ENCODE measurements at places on chromosomes 16 and 17. TPM values are rescaled to one million over a fixed set of nuclear protein-coding genes. Genes with fewer than 3 reads are reported as not detected.

Gene TBC1D3H
- total RNA-seq = not detected

Gene CCT6B
- 1.9 TPM for total RNA-seq

Gene NPB
- 0.84 TPM for total RNA-seq

Gene DYNLRB2
- not detected for total RNA-seq

Gene BRIP1
- 53.2 TPM for total RNA-seq

Gene PDE6G
- total RNA-seq = not detected

Gene NBR1
- total RNA-seq = 57.4 TPM

Gene TEKT5
- total RNA-seq = not detected

Gene RGS11
- total RNA-seq = not detected

Gene CD300A
- not detected for total RNA-seq

Gene CORO6
- 4.2 TPM for total RNA-seq

Gene ESRP2
- not detected for total RNA-seq

Gene DHRS7C
- total RNA-seq = not detected

Gene KRT17
- 3,176 TPM for total RNA-seq

Gene TEDC2
- total RNA-seq = 36.3 TPM

Gene SEPTIN1
- total RNA-seq = not detected

Gene CDYL2
- total RNA-seq = 15.1 TPM

Gene DCTN5
- 57.8 TPM for total RNA-seq
